ENCODE measurements at places on chromosomes 6 and 20. TPM values are rescaled to one million over a fixed set of nuclear protein-coding genes. Genes with fewer than 3 reads are reported as not detected.
A peak's percentile ranks its signal among the peaks of the same experiment; 100 is the strongest.

DNA sequence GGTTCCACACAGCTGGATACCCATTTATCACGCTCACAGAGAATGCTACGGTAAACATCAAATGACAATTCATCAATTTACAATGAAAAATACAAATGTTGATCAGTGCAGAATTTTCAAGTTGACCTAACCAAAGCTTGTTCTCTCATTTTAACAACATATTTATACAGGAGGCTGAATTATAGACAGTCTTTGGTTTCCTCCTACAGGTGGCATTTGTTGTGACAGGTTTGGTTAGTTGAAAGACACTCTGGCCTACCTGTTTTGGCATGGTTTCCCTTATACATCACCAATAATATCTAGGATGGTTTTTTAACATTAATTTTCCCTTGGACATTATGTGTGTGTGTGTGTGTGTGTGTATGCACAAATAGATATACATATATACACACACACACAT is 642.5 kb upstream of the MMS22L start:
- DNase-seq = no peak

- DNase-seq = no peak
These were observed 306.3 kb downstream of the PHF3 start for GRCh38 chr6:63941747-63942470.

- DNase-seq = no peak
These were observed 50.9 kb downstream of the MAP7 start for GRCh38 chr6:136499370-136499769.

- peak; percentile 69 for DNase-seq
These were observed 6.0 kb downstream of the TLDC2 start for GRCh38 chr20:36881888-36882287.

DNA sequence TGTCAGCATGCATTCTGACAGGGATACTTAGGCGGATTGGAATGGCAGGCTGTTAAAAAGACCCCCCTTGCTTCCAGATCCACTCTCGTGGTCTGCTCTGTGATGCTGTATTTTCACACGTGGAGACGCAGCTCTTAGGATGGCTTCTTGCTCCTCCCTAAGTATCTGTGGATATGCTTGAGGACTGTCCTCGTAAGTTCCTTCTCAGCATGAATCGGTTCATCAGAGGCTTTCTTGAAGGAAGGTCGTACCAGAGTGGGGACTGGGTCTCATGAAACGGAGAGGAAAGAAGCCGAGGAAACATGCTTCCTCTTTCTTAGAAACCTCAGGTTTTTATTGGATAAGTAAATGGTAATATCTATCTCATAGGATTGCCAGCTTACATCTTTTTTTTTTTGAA is 220.4 kb downstream of the FARS2 start:
- no peak for DNase-seq

Gene FNDC11
- total RNA-seq = not detected

Gene NKAIN2
- total RNA-seq = not detected

Gene LIME1
- 0.12 TPM for total RNA-seq

Gene CCDC28A
- total RNA-seq = 29.8 TPM

All from M059J (cell line).